ENCODE measurements at places on chromosomes 16 and 17.

DNA sequence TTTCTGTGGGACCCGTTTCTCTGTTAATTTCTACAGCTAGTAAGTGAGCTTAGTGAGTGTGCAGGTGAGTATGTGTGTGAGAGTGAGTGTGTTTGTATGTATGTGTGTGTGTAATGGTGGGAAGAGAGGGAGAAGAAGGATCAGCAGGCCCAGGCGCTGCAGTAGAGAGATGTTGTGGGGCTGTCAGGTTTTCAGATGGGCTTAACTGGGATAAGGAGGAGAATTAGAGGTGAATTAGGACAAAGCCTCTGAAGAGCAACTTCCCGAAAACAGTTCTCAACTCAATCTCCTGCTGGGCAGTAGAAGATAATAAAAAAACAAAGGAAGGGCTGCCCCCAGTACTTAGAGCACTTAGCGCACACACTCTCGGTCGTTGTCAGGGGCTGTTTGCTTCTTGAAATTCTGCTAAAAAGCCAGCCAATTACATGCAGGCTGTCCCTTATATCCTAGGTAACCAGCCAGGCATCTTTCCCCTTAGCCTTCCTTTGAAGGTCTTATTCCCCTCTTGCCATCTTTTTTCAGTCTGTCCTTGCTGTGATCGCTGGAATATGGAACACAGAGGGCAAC is 63.4 kb downstream of the CLEC16A start:
- DNase-seq, result no peak

DNA sequence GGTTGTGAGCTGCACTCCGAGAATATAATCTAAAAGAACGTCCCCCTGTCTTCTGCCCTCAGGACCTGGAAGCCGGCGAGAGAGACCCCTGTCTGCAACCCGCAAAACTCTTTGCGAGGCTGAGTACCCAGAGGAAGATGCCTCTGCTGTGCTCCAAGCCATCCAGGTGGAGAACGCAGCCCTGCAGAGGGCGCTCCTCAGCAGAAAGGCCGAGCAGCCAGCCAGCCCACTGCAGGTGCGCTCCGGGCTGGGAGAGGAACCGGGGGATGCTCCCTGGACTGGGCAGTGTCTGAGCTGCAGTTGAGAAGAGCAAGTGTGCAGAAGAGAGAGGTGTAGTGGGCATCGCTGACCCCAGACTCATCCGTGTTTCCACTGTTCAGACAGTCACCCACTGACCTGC is 148.3 kb downstream of the KATNIP start:
- no peak for DNase-seq

DNA sequence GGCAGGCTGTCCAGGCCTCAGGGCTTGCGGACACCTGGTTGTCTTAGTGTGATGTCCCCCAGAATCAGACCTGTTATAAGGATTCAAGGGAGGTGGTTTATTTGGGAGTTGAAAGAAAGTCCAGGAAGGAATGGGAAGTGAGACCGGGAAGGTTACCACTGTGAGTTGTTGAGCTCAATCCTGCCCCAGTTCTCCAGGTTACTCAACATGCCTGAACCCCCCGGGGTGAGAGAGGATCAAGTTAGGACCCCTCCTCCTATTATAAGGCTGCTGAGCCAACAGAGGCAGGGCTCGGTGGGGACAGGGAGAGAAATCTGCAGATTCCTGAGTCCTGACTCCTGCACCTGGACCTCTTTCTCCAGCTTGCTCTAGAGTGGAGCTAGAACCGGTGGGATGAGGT is 86.4 kb downstream of the MRM1 start:
- DNase-seq, result no peak

DNA sequence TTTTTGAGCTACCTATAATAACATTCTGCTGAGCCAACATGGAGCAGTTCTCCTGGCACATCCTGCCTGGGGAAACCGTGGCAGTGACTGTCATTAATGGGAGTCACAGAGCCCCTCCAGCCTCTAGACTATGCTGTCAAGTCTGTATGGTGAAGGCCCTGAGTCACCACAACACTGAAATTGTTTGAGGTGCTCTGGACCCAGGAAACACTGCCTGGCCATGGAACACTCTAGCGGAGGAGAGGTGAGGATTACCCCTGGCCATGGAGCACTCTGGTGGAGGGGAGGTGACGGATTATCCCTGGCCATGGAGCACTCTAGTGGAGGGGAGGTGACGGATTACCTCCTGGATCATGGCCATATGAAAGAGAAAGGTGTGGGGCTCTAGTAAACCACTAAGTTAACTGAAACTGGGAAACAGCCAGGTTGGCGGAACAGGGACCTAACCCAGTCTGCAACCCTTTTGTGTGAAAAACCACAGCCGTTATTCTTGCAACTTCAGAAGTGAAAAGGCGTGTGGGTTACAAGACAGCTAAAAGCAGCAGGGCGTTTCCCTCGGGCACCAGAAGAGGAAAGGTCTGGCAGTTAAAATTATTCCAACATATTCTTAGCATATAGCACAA is 156.7 kb downstream of the KCNJ12 start:
- DNase-seq, result no peak

DNA sequence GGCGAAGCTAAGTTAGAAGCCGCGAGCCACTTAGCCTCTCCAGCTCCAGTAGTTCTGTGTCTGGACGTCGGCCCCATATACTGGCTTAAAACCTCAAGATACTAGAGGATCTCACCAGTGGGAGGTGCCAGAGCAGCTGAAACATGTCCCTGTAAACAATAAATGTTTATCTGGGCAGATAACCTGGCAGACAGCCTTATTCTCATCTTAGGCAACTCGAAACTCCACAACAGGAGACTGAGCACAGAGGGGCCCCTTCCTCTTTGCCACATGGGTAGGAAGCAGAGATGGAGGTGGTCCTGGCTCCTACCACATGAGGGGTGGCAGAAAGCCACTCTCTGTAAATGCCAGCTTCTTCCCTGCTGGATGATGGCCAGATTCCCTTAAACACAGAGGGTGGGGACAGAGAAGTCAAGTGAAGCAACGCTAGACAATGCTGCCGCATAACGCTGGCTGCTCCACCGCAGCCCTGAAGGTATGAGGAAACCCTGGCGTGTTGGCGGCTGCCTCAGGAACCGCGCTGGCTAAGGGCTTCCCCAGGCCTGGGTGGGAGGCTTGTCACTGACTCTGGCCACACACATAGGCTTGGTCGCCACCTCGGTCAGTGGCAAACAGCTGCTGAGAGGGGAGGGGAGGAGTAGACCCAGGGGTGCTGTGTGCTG is 67.9 kb downstream of the HIC1 start:
- no peak for DNase-seq

GRCh38 chr16:66490774-66491715 is 58.9 kb downstream of the TK2 start:
- no peak for DNase-seq

GRCh38 chr17:81499601-81499970 is 13.0 kb downstream of the ACTG1 start:
- no peak for DNase-seq

DNA sequence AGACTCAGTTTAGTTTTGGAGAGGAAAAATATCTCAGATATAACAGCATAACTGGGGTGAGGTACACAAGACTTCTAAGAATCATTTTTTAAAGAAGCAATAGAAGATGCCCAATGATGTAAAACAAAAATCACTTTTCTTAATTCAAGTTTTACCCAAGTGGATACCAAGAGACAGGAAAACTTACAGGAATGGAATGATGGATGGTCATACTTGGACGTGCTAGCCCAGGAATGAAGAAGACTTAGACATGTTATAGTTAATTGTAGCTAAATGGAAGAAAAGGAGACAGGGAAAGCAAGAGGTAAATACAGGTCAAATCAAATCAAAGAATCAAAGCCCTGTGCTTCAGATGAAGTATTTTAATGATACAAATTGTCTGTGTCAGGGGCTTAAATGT is 312.7 kb upstream of the KCNJ16 start:
- DNase-seq, result no peak

GRCh38 chr17:27157297-27157696 is 136.6 kb upstream of the WSB1 start:
- DNase-seq, result no peak

- no peak for DNase-seq
Measured at GRCh38 chr16:1940273-1941161, 2.5 kb downstream of the MSRB1 start.

DNA sequence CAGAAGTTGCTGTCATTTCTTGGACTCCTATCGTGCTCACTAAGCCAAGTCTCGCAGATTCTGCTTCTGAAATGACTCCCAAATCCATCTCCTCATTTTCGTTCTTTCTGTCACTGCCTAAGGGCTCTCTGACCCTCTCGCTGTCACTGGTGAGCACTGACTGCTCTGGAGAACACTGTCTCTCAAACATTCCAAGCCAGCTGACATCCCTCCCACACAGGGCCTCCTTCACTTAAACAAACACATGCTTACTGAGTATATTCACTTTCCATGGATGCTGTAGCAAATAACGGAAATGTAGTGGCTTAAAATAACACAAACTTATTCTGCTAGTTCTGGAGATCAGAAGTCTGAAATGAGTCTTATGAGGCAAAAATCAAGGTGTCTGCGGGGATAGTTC is 18.8 kb downstream of the CACNG1 start:
- no peak for DNase-seq

DNA sequence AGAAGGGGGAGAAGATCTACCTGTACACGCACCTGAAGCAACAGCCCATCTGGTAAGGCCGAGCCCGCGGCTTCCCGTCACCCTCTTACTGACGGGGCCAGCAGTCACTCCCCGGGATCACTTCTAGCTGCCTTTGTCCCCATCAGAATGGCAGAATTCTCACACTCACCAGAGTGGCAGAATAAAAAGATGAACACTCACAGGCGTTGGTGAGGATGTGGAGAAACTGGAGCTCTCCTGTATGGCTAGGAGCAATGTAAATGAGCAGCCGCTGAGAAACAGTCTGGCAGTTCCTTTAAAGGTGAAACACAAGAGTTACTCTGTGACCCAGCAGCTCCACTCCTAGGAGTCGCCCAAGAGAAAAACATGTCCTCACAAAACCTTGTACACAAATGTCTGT is 33.3 kb downstream of the CIBAR2 start:
- no peak for DNase-seq

DNA sequence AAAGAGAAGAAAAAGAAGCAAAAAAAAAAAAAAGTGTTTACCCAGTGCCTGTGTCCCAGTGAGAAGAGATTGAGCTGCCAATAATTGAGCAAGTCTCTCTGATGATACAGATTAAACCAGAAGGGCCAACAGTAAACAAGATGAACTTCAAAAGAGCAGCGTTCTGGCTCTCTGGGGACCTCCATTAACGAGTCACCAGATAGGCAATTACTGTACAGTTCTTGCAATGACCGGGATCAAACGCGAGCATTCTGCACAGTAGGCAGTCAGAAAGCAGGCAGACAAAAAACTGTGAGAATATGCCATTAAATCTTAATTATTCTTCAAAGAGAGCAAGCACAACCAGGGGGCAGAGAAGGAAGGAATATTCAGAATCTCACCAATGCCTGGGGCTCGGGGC is 626.1 kb downstream of the TMEM114 start:
- no peak for DNase-seq

Measured in activated T-cell treated with anti-CD3 and anti-CD28 coated beads, Interleukin-2, amount 50 U/mL, for 1 hour (primary cell).